NAMALWA (cell line): ENCODE measurements at places on chromosomes 1 and 21.

DNA sequence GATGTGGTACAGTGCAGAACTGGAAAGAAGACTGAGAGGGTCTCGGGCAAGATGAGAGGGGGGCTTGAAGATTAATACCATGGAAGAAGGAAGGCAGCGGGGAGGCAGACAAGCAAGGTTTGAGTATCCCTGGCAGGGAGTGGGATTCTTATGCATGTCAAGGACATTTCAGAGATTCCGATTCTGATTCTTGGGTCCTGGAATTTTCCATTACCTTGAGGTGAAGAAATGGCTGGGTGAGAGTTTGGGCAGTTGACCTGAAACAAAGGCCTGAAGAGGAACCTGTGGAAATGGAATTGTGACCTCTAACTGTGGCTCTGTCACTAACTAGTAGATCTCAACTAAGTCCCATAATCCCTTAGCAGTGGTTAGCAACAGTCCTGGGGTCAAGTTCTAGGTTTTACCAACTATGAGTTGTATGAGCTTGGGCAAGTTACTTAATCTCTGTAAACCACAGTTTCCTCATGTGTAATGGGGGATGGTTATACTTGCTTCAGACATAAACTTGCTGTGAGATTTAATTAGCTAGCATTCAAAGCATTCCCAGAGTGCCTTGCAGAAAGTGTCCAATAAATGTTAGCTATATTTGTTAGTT lies 8.6 kb upstream of the ACTN2 start:
- no peak for DNase-seq

DNA sequence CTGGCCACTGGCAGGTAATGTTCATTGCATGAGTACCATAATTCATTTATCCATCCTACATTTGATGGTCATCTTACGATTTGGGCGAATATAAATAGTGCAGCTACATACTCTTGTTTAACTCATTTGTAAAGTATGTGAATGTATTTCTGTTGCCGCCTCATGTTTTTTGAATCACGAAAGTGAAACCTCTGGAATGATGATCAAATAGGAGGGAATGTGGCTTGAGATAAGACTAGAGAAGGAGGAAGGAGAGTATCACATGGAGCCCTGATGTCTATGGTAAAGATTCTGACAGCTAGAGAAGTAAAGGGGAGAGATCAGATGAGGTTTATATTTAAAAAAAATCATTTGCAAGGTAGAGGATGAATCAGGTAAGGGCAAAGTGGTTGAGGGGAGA lies 8.0 kb downstream of the MRPS14 start:
- no peak for DNase-seq

DNA sequence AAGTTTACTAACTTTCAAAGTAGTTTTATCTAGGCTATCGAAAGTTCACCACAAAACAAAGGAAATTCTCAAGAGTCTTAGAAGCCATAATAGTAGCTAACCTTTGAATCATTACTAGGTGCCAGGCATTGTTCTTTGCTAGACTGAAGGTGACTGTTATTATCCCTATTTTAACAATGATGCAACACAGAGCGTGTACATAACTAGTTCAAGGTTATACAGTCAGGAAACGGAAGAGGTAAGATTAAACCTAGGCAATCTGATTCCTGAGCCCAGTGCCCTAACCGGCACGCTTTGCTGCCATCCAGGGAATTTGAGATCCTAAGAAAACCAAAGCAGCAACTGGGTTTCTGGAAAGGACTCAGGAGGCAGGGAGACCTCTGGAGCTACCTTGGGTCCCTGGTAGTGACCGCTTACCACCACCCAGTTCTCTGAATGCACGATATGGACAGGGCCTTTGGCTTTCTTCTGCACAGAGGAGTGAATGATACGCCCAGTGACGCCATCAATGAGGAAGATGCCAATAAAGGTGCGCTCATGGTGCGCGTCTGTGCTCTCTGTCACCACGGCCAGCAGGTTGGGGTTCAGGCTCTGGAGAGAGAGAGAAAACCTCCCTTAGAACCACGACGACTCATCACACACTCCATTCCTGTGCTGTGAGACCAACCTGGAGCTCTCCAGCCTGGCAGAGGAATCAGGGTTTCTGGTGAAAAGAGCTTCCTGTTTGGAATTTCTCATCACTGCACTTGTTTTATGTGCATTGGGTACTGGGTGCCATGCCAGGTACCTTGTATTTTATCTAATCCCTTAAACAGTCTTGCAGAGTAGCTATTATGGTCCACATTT lies 13.1 kb upstream of the UBR4 start:
- DNase-seq = no peak

DNA sequence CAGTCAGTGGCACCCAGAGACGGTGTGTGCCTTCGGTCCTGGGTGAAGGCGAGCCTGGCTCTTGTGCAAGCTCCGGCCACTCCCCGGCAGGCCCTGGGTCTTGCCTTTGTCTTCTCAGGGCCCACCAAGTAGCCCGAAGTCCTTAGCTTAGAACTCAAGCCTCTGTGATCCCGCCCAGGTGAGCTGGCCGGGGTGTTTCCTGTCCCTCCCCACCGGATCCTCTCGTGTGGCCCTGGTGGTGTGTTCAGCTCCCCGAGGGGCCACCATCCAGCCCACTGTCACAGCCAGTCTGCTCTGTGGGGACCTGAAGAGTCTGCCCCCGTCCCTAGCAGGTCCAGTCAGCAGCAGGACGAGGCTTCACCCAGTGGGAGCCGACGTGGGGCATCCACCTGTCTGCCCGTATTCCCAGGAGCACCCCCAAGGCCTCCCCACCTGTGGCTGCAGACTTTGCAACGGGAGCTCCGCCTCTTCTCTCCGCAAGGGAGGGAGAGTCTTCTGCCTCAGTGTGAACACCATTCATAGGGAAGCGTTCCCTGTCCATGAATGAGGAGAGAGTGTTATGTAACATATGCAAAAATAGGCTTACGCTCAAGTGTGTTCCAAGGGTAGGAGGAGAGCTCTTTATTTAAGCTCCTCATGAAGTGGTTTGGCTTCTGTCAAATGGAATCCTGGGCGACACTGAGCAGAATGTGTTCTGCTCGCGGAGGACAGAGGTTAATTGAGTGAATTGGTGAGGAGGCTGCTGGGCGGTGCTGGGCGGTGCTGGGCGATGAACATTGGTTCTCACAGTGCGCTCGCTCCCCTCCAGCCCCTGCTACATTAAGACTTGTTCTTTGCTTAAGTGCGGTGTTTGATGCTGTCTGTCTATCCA lies 108.9 kb downstream of the CRYAA start:
- DNase-seq = no peak

- DNase-seq = peak; percentile 82
Observed at GRCh38 chr1:153509729-153510354, 25.9 kb downstream of the S100A6 start.

- no peak for DNase-seq
Observed at GRCh38 chr1:237093691-237094090, 51.7 kb downstream of the RYR2 start.

DNA sequence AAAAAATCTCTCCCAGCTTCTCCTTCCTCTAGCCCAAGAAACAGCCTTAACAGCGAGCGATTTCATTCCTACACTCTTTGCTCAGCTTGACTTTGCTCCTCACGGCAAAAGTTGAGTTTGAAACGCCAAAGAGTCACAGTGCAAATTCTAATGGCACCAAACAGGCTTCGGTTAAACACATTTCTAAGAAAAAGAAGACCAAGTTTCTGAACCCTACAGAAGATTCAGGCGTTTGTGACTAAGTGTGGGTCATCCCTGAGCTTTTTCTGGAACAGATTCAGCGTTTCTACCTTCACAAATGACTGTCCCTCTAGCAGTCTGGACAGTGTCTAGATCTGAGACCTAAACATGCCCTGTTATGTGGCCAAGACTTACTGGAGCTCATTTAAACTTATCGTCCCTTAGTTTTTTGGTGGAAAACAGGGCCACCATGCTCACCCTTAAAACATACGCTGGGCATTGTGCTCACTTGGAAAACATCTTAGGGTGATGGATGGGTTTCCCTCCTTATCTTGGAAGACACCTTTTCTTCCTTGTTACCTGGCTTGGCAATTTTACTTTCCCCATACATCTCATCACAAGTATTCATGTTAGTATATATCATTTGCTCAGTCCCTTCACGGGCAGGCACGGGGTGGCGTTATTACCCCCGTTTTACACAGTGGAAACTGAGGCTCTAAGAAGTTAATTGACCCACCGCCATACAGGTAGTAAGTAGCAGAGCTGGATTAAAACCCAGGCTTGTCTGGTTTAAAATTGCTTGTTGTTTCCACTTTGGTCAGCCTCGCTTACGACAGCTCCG lies 1.0 kb downstream of the C1orf198 start:
- DNase-seq = no peak

DNA sequence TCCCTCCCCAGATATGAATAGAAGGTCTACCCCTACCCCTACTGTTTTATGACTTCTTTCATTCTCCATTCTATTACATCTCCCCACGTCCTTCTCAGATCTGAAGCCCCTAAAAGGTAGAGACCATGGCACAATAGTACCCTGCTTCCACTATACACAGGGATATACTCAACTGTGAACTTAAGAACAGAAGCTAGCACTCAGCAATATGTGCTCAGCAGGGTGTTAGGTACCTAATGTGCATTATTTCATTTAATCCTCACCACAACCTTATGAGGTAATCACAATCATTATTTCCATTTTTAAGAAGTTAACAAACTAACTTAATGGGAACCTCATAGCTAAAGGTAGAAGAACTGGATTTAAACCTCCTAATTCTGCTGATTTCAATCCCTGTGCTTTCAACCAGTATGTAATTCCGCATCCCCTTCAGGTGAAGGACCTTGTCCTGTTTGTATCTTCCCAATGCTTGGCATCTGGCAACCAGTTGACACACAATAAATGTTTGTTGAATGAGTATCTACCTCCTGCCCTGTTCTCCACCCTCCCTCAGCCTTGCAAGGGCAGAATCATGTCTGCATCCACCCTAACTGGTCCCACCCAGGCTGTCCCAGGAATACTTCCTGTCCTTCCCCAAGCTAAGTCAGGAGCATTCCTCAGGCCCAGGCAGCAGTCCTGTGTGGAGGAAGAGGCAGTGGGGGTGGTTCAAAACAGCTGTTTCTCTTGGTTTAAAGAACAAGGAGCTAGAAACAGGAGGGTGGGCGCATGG lies 6.5 kb downstream of the DENND2D start:
- DNase-seq = no peak

DNA sequence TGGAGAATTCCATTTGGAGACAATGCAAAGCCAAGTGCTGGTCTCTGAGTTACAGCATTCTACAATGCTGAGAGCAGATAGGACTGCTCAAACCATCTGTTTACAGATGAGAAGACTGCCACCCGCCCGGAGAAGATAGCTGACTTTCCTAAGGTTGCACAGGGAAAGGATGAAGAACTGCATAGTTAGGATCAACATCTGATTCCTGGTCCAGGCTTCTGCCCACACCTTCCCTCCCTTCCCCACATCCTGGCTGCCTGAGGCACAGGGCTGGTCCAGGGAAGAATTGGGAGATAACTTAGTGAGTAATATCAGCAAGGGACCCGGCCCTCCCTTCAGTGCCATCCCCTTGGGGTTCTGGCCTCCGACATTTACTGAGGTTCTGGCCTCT lies 2.0 kb downstream of the SERINC2 start:
- DNase-seq = no peak

DNA sequence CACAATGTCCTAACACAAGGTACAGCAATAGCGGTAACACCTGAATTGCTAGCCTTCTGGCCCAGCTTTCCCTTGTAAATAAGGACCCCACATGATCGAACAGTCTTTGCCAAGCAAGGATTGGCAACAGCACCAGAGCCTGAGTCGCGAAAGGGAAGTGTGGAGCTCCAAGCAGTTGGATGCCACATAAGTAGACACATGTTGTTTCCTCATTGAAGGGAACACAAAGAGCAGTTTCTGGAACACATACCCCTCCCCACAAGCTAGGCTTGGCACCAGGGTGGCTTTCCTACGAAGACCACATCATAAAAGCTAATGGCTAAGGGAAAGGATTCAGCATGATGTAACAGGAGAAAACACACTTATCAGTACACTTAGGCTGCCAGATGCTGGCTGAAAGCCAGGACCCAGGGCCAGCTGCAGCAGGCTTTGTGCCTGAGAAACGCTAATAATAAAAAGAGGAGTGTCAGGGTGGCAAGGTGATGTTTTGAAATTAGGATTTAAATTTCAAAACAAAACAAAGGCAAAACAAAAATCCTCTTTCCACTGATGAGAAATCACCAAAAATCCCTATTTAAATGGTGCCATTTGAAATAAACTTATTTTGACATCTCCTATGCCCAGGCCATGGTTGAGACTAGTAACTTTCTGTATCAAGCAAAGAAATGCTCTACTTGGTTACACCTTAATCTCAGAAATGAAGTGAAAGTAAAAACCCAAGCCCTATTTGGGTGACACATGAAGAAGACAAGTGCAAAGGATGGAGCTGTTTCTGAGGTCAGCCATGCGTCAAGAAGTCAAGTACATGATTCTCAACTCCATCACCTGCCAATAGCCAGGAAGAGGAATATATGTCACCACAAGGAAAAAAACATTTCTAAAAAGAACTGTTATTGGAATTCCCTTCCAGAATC lies 11.9 kb upstream of the CPLANE2 start:
- peak; percentile 84 for DNase-seq

DNA sequence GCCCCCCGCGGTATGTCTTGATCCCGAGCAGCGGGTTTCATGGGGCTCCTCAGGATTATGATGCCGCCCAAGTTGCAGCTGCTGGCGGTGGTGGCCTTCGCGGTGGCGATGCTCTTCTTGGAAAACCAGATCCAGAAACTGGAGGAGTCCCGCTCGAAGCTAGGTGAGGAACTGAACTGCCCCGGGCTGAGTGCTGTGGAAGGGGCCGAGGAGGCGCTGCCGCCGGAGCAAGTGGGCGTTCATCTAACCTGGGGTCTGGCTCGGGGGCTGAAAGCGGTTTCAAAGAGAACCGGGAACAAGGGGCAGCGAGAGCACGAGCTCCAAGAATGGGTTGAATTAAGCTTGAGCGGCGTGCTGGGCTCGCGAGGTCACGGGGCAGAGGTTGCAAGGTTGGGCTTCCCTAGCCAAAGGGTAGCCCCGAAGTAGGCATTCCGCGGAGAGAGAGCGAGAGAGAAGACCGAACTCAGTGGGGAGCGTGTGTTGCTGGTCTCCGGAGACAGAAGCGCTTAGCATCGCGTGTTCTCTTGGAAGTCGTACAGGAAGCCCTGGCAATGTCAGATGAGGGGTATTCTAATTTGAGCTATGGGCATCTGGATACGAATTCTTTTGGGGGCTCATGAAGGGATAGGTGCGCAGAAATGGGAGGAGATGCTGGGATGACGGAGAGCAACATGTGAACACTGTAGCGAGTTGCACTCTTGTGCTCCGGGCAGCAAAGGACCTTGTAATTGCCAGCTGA lies 732 bp downstream of the HS2ST1 start:
- peak; percentile 81 for DNase-seq

- DNase-seq = peak; percentile 12
Observed at GRCh38 chr1:203512848-203513584, 19.1 kb downstream of the OPTC start.

DNA sequence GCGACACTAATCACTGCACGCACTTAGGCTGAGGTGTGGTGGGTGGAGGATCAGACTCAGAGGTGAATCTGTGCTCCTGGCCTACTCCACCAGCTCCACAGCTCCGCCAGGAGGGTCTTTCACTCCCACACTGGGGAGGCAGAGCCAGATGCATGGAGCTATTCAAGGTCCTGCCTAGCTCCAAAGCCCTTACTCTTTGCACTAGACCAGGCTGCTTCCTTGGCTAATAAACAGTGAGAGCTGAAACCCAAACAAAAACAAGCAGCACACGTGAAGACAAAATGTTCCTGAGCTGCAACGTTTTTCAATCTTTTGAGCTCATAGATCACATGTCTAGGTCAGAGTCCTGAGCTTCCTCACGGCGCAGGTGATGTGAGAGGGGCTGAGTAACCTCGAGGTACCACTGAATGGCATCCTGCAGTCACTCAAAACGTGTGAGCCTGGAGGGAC lies 19.2 kb downstream of the CAPZB start:
- DNase-seq = no peak

GRCh38 chr1:10074059-10074851 lies 41.5 kb downstream of the UBE4B start:
- DNase-seq = no peak
